ENCODE measurements at places on chromosomes 3 and 15.

DNA sequence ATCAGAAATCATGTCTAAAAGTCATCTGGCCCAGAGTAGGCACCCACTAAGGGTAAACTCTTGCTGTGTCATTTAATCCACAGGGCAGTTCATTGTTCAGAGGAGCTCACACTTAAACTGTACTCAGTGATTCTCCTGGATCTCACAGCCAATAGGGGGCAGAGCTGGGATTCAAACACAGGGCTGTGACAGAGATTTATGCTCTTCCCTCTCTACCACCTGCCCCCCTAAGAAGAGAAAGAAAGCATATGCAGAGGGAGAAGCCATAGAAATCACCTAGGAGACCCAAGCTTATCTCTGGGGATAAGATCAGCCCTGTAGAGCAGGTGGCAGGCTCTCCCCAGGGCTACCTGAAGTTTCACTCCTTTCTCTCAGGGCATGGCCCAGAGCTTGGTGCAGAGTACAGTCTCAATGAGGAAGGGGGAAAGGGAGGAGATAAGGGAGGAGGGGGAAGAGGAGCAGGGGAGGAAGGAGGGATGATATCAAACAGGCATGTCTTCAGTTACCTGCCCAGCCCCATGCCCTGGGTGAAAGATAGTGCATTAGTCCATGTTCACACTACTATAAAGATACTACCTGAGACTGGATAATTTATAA, 51.8 kb upstream of the ADPGK start:
- DNase-seq: no peak

- no peak for DNase-seq
Observed at GRCh38 chr15:87144775-87145174, 1065.1 kb downstream of the AGBL1 start.

DNA sequence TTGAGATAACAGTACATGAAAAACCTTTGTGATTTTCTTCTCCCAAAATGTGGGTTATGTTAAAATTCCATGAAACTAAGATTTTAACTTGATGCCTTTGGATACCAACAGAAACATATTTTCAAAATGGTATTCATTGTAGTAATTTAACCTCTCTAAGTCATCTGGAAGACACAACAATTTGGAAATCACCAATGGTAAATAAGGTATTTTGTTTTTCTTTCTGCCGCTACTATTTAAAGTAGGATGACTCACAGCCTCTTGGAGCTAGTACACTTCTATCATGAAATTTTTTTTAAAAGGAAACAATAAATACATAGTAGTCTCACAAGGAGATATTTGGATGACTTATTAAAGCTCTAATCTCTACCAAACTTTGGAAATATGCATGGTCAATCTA, 291.6 kb upstream of the VEPH1 start:
- no peak for DNase-seq

GRCh38 chr3:66469220-66469640, 31.6 kb downstream of the LRIG1 start:
- no peak for DNase-seq

DNA sequence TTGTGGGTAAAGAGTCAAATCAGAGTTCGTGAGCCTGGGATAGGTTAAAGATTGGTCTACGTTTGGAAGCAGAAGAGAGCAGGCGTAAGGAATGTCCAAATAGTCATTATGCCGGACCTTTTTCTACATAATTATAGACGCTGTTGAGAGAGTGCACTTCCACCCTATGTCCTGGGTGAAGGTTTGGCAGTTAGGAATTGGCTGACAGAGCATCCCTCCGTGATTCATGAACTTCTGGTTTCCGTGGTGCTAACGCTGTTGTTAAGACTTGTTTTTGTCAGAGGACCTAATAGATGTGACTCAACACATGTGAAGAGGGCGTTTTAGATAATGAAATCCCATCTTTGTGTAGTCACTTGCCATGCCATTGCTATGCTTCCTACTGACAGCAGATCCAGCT, 1.1 kb downstream of the EAF1 start:
- no peak for DNase-seq

- no peak for DNase-seq
Observed at GRCh38 chr15:72231833-72232478, 966 bp upstream of the PKM start.

DNA sequence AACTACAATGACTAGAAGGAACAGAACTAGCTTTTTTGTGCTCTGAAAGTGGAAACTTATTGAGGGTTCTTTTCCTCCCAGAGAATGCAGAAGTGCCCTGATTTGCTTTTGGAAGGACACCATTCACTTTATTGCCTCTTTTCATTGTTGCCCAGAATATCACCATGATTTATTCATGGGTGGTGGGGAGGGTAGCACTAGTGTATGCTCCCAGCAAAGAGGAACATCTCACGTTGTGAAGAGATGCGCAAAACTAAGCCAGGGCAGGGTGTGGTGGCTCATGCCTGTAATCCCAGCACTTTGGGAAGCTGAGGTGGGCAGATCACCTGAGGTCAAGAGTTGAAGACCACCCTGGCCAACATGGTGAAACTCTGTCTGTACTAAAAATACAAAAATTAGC, 31.4 kb downstream of the FLNB start:
- no peak for DNase-seq

DNA sequence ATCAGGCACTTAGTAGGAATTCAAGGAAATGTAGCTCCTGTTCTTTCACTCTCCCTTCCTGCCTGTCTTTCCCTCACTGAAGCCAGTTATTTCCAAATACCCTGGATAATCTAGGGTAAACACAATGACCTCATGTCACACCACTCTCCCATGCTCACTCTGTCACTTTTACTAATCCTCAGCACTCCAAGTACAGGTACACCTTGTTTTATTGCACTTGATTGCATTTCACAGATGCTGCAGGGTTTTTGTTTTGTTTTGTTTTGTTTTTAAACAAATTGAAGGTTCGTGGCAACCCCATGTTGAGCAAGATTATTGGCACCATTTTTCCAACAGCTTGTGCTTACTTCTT, 40.8 kb downstream of the PPM1L start:
- DNase-seq: no peak

GRCh38 chr3:151538456-151539393, 77.9 kb upstream of the IGSF10 start:
- no peak for DNase-seq

- DNase-seq: no peak
Observed at GRCh38 chr3:34920806-34921205, 718.5 kb upstream of the ARPP21 start.

DNA sequence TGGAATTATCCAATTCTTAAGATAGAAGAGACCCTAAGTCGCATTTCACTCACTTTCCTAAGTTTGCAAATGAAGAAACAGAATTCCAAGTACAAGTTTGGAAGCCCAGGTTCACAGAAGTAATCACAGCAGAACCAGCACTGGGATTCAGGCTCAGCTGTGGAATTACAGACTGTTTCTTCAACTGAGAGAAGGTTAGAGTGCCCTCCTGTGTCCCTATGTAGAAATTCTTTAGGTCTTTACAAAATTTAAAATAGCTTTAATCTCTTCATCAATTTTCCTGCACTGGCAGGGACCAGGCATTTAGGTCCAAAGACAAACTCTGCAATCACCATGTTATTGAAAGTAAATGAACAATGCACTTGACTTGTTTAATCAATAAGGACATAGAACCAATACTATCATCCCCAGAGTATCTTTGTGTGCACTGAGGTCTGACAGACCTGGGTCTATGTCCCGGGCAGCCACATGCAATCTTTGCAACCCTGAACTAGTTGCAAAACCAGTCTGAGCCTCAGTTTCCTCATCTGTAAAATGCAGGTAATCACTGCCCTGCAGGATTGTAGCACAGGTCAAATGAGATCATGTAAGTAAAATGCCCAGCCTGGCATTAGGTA, 96.3 kb upstream of the ZBED2 start:
- DNase-seq: no peak

- no peak for DNase-seq
Observed at GRCh38 chr3:64410226-64410625, 185.0 kb upstream of the PRICKLE2 start.

- DNase-seq: no peak
Observed at GRCh38 chr15:43029476-43029875, 76.4 kb downstream of the UBR1 start.

DNA sequence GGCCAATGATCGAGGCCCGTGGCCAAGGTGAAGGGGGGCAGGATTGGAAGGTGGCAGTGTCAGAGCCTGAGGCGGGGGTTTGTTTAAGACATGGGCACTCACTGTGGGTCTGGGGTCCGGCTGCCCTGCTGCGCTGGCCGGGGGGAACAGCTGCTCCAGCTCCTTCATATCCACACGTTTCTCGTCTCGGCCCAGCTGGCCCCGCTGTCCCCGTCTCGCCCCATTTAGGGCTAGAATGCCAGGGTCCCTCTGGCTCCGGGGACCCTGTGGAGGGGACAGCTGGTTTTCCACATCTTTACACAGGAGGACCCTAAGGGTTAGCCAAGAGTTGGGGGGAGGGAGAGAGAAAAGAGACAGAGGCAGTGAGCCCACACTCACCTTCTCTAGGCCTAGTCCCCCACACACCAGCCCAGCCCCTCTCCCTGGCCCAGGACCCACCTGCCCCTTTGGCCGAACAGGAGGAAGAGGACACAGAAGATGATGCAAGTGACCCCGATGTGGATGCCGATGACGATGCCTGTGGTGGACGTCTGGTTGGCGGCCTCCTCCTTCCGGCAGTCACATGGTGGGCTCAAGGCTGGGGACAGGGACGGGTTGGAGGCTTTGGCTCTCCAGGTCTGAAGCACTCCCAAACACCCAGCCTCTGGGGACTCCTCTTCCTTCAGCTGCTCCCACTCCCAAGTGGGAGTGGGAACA, 25.0 kb downstream of the RNU5B-1 start:
- DNase-seq: no peak

DNA sequence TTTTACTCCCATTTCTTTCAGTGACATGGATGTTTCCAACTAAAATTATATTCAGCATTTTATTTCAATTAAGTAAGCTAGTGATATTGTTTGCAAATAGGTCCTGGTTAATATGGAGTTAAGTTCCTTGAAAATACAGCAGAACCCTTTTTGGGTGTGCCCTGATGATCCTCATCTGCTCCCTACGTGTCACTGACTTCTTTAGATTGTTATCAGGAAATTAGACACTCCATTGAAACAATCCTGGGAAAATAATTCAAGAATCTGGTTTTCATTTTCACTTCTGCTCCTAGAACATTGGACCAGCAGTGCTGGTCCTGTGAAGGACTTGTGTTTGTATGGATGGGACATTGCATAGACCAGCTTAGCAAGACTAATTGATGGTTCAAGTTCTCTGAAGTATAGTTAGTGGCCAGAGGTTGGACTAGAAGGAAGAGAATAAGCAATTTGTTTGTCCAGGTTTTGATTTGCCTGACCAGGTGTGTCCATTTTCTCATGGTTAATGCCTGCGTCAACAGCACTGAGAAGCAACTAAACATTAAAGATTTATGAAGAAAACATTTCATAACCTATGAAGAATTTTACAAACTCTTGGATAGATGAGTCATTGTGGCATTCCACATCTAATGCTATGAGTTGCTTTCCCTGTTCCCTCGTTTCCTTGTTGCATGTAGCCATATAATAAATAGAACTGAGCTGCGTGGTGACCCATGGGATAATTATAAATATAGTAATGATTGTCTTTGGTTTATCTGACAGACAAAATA, 95.8 kb downstream of the ZPLD1 start:
- no peak for DNase-seq

All from GM19239 (cell line).